ENCODE measurements at places on chromosomes 7 and 10.

DNA sequence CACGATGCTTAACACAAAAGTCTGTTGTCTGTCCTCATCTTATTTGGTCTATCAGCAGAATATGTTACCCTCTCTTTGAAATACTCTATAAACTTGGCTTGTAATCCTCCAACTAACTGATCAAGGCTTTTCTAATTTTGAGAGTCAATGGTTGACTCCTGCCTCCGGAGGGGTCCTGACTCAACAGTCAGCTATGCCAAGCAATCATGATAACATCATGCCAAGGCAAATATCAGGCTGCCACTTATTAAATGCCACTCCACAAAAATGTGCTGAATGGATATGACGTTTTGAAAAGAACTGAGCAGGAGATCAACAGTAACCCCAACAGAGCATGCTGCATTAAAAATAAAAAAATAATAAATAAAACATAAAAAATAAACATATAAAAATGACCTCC lies 116.1 kb downstream of the PARD3 start:
- no peak for DNase-seq

- no peak for DNase-seq
These were observed 83.6 kb downstream of the C10orf90 start for GRCh38 chr10:126586878-126587277.

- DNase-seq: peak; percentile 18
These were observed 1.9 kb downstream of the SLC29A4 start for GRCh38 chr7:5284304-5285281.

GRCh38 chr7:52749880-52750279 lies 285.6 kb upstream of the POM121L12 start:
- no peak for DNase-seq

DNA sequence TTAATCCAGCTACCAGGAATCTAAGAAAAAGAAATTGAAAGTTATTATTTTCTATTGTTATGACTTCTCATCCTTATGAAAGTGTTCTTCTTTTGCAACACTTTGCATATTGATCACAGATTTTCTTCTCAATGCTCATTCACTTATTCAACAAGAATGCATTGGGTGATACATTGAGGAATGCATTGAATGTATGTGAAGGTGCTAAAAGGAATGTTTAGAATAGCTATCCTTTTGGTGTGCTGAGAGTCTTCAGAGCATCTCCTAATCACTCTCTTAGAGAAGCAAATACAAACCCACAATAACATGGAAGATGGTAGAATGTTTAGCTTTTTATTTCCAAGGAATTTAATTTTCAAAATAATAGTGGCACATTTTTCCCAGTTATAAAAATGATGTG lies 122.1 kb upstream of the KMT2E start:
- DNase-seq: no peak

- no peak for DNase-seq
These were observed 86.6 kb downstream of the FRMPD2 start for GRCh38 chr10:48187713-48188485.

GRCh38 chr7:30135301-30136116 lies 723 bp downstream of the MTURN start:
- peak; percentile 20 for DNase-seq

DNA sequence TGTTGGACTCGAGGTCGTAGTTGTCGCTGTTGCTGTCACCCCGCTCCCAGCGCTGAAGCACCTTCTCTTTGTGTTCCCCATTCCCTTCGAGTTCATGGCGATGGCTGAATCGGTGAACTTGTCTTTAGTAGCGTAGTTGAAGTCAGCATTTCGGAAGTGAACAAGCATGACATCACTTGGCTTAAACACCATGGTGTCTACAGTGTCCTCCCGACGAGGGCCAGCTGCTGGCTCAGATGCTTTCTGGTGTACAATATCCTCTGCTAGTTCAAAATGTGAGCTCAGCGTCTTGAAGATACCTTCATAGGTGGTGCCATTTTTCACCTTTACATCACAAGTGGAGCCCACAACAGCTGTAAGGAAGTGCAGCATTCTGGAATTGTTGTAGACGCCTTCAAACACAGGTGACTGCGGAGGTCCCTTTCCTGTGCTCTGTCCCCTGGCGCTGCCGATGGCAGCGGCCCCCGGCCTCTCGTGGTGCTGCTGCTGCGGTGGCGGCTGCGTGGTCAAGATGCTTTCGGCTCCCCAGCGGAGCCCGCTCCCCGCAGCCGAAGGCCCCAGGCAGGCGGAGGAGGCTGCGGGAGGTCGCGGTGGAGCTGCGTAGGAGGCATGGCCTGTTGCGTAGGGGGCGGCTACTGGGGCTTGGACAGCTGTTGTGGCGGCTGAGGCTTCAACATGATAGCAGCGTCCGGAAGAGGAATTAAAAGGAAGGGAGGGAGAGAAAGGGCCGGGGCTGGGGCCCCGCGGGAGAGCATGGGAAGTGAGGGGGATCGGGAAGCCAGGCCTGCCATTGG lies 59.3 kb downstream of the ANKMY2 start:
- no peak for DNase-seq

DNA sequence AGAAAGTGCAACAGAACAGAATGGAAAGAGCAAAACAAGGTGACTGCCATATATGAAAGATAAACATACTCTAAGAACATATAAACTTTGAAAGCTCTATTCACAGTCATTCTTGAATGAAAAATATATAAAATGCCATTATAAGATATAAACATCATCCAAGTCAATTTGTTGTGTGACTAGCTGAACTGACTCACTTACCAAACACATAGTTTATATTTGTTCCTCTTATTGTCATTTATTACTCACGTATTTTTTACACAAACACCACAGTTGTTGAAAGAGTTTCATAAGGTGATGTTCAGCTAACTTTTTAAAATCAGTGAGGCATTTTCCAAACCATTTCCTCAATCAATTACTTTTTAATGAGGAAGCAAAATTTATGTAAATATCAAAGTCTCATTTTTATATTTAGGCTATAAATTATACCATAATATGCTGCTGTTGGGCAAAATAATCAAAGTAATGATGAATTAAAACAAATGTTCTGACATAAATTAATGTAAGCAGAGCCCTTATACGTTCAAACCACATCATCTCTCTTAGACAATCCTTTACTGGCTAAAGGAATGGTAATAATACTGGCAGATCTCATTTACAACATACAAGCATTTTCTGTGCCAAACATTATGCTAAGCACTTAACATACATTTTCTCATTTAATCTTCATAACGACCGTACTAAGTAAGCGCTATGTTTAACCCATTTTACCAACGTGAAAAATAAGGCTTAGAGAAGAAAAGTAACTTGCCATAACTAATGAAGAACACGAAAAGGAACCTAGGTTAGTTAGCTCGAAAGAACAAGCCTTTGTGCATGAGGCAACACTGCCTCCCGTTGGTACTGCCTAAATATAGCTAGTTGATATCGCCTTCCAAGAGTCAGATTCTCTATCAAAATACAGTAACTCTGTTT lies 7.3 kb downstream of the LRRN3 start:
- no peak for DNase-seq

GRCh38 chr7:51354897-51355296 lies 38.3 kb upstream of the COBL start:
- DNase-seq: no peak

DNA sequence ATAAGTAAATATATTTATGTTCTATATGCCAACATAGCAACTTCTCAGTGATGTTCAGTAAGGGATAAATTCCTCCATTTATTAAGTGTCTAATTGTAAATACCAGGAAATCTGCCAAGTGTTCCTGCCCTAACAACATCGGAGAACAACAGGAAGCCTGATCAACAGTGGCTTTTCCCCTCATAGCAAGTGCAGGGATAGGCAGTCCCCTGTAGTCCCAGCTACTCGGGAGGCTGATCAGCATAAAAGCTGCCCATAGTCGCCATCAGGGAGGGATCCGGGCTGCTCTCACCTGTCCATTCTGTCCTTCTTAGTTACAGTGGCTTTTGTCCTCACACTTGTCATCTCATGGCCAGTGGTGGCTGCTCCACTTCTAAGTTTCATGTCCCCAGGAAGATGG lies 141.3 kb downstream of the IDE start:
- no peak for DNase-seq

DNA sequence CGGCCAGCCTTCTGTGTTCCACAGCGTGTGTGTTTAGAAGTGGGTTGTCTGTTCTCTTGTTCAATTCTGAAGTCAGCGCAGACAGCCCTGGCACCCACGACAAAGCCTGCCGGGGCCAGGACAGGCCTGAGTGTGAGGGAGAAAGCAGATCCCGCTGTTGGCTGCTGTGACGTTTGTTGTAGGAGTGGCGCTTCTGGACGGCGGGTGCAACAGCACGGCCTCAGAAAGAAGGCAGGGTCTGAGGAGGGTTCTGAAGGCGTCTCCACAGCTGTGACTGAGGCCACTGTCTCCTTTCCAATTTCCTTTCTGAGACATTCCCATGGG lies 76.2 kb downstream of the VIPR2 start:
- DNase-seq: no peak

GRCh38 chr7:129664029-129665012 lies 52.8 kb downstream of the NRF1 start:
- DNase-seq: no peak

DNA sequence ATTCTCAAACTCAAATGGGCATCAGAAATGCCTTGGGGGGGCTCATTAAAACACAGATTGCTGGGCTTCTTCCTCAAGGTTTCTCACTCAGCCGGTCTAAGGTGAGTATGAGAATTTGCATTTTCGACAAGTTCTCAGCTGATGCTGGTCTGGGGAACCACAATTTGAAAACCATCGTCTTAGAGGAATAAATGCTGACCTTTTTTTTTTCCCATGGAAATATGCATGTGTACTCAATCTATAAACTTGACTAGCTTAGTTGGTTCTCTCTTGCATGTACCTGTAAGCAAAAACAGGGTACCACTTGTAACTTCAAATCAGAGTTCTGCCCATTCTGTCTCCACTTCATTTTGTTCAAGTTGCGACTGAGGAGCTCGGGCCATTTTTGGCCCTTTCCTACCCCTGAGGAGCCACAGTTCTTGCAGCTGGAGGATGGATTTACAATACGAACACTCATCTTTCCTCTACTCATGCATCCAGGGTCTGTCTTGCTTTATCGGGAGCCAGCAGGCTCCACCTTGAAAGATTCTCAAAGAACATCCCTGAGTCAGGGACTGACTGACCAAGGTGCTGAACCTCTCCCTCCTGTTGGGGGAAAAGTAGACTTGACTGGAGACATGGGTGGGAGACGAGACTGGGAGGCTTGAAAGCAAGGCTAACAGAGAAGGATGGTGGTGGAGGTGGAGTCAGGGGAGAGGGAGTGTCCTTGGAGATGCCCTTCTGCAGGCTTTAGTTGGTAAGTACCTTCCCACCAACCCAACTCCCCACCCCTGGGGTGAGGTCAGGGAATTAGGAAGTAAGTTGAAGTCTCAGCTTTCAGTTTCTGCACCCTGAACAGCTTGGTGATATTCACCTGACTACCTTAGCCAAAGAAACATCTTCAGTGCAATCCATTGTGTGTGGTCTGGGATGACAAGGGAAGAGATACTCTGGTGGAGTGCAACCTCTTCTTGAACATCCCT lies 3.7 kb upstream of the MAPK8 start:
- no peak for DNase-seq

DNA sequence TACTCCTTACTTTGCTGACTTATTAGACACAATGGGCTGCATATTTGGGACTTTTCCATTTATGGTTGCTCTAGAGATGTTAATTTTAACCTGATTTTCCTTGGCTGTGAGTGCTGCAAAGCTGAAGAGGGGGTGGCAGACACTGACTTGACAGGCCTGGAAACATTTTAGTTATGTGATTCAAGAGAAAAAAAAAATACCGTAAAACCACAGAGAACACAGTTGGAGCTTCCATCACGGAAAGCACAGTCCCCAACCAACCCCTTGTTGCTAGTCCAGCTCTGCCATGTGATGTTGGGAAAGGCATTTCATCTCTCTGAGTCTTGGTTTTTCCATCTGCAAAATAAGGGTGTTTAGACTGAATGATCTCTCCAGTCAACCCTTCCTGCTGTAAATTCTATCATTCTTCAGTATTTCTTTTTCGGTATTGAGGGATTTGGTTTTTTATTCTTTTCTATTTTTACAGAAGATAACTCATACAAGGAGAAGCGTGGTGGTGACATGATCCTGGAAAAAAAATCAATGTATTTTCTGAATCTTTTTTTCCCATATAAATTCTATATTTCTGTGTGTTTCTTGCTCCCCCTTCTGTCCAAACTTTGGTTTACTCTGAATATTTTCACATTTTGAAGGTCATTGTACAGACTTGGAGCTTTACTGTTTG lies 246.1 kb downstream of the REEP3 start:
- DNase-seq: no peak

DNA sequence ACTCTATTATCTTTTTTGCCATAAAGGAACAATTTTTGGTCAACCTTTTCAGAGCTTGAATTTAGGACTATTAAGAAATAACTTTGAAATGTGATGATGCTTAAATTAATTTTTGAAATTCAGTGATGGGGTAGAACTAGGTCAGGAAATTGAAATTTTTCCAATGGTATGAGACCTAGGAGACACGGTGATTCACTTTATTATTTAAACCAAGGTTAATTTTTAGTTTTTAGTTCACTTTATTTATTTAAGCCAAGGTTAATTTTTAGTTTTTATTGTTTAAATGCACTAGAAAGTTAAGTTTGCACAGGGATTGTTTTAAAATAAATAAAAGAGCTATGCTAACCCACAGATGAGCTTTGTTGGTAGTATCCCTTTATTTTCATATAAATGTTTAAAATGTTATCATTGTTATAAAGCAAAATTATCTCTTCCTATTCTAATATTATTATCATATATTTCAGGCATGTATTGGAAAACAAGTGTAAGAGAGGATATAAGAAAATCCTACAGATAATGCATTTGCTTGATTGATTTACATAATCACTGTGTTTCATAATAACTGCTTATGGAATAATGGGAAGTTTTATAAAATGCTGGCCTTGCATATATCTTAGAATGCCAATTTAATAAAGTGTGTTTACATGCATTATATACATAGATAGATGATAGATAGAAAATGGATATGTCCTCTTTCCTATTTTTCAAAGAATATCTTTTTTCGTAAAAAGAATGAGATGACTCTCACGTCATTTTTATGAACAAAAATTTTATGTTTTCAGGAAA lies 163.6 kb downstream of the HGF start:
- DNase-seq: no peak

DNA sequence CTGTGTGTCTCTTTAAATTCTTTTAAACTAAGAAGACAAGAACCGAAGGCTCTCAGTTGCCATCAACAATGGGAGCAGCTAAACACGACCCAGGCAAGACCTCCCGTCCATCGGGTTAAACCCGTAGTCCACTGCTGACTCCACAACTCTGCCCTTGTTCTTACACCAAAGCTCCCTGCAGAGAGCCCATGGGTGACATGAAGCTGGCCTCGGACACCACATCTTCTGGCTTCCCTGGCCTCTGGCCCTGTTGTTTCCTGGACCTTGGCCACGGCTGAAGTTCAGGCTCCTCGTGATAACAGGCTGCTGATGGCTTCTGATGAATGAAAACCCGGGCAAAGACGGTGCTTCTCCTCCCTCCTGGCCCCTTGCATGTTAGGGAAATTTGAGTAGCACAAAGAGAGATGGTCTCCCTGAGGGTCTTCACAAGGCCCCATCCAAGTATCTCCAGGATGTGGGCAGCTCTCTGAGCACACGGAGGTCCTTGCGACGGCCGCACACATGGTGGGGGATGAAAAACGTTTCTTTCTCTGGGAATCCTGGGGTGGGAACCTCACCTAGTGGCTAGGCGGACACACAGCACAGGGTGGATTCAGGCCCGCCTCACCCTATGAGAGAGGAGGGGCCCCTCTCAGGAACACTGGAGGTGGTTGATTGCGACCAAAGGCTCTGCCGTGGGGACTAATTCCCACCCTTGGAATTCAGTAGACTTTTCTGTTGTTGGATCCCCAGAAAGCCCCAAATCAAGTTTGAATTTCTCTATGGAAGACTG lies 271.1 kb downstream of the ADARB2 start:
- DNase-seq: no peak

Data from stimulated activated CD8-positive, alpha-beta memory T cell treated with anti-CD3 and anti-CD28 coated beads, Interleukin-2, amount 100 ng/mL, for 48 hours (primary cell).